ENCODE measurements at places on chromosomes 7 and 10.

GRCh38 chr10:125238682-125239081 is 78.3 kb upstream of the CTBP2 start:
- H3K36me3 ChIP-seq = no peaks in the 10 kb centered on the region
- H3K4me1 ChIP-seq = no peaks in the 10 kb centered on the region
- H3K4me3 ChIP-seq = no peak overlapping the region
- DNase-seq = no peak
- H3K27ac ChIP-seq = no peak overlapping the region

DNA sequence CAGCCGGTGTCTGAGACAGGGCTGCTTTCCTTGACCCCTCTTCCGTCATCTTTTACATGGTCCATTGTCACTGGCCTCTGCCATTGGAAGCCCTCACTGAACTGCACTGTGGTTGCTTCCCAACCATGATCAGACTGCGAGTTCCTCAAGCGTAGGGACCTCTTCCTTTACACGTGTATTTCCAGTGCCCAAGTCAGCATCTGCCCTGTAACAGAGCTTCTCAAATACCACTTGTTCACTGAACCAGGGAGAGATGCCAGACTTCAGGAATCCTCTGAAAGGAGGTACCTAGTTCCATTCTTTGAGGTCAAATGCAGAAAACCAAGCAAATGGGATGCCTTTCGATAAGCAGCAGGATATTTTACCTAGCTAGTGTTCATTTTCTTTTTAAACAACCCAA is 145.1 kb downstream of the NRP1 start:
- H3K36me3 ChIP-seq = no peaks in the 10 kb centered on the region
- H3K27me3 ChIP-seq = peaks cover 12% of the 10 kb centered on the region
- H3K4me3 ChIP-seq = no peak overlapping the region
- DNase-seq = no peak
- H3K4me1 ChIP-seq = peaks cover 5% of the 10 kb centered on the region

DNA sequence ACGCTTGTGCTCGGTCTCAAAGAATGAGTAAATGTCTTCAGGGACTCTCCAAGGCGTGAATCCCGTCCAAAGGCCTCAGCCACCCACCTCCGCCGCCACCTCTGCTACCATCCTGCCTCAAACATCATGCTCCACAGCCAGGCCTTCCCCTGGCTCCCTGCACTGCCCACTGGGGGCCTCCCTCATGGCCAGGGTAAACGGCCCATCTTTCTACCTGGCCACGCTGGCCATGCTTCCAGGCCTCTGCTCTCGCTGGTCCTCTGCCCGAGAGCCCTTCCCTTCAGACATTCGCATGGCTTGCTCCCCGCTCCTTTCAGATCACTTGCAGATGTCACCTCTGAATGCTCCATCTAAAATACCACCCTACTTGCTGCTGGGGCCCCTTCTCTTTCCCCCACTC is 40.2 kb downstream of the ZNF783 start:
- H3K4me3 ChIP-seq = no peak overlapping the region
- no peaks in the 10 kb centered on the region for H3K4me1 ChIP-seq

DNA sequence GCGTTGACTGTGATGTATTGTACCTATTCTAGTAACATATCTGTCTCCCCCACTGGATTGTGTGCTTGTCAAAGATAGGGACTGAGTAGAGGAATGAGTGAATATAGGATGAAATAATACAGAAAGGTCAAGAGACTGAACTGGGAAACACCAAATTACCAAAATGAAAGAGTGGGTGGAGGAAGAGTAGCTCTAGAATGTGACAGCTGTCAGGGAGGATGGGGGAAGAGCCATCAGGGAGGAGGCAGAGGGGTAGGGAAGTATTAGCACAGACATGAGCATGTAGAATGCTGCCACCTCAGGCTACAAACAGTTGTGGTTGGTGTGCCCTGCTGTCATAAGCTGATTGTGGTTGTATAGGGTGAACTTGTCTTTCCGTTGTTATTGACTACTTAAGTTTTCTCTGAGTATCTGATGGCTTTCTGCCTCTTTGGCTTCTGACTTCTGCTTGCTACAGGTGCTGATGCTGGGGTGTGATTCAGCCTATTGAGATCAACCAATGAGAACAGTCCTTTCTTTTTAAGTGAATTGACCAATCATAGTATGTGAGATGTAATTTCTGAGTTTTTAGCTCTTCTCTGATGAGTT is 5.6 kb downstream of the CCSER2 start:
- H3K27me3 ChIP-seq = no peaks in the 10 kb centered on the region
- peak overlapping the region; percentile 36 for H3K4me3 ChIP-seq
- peak overlapping the region; percentile 84 for H3K27ac ChIP-seq
- H3K4me1 ChIP-seq = peaks cover 49% of the 10 kb centered on the region
- peak; percentile 81 for DNase-seq

- H3K27me3 ChIP-seq = peaks cover 12% of the 10 kb centered on the region
- peak within 1 kb of the TSS; percentile 91 for H3K4me3 ChIP-seq
- peaks cover 23% of the 10 kb centered on the region for H3K36me3 ChIP-seq
- H3K4me1 ChIP-seq = peaks cover 29% of the 10 kb centered on the region
- peak within 1 kb of the TSS; percentile 91 for H3K27ac ChIP-seq
- DNase-seq = peak; percentile 70
Measured at GRCh38 chr10:3067118-3067858, at the start of gene PFKP. Gene PFKP, plus strand, starts transcription at chr10:3067548. Its CDS starts 48 bp downstream, at chr10:3067596.

DNA sequence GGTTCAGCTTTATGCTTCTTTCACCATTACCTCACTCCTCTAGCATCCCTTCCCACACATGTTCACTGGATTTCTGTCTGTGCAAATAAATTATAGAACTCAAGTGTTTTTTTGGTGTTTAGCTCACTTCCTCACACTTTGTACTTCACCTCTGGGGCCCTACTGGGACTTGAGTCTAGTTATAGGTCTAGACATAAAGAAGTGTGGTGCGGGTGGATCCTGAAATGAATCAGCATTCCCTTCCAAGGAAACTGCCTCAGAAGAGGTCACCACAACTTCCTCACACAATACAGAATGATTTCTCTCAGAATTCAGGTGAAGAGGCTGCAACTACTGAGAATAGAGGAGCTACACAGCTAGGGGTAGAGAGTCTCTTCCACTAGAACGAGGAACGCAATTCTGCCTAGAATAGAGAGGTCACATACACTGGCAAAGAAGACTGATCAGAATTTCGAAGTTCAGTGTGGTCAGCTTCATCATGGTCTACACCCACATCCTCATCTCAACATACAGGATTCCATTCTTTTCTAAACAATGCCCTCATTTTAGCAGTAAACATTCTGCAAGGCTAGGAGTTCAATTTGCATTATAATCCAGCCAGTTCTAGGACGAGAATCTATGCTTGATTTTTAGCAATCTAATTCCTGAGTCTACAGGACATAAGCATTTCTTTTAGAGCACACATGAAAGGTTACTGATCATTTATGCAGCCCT is 938.7 kb upstream of the PHF14 start:
- H3K27ac ChIP-seq = no peak overlapping the region
- H3K36me3 ChIP-seq = no peaks in the 10 kb centered on the region
- H3K4me1 ChIP-seq = no peaks in the 10 kb centered on the region
- no peaks in the 10 kb centered on the region for H3K27me3 ChIP-seq
- no peak for DNase-seq
- no peak overlapping the region for H3K4me3 ChIP-seq

DNA sequence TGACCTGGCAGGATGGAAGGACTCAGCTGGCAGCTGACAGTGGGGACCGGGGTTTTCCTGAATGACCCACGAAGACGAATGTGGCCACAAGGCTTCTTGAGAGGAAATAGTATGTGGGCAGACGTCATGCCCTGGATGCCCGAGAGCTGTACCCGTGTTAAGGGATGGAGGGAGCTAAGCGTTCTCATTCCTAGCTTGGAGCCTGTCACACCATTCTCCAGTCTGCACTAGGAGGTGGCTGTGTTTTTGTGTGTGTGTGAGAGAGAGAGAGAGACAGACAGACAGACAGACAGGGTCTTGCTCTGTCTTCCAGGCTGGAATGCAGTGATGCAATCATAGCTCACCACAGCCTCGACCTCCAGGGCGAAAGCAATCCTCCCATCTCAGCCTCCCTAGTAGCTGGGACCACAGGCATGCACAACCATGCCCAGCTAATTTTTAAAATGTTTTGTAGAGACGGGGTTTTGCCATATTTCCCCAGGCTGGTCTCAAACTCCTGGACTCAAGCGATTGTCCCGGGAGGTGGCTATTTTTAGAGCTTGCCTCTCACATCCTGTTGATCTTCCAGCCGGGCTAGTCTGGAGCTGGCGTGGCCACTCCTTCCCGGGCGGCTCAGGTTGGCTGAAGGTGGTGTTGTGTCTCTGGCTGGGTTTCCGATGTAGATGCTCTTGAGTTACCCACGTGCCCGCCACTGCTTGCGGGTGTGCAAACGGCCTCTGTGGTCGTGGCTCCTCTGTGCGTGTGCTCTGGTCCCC is 2.1 kb downstream of the AMZ1 start:
- H3K4me3 ChIP-seq = no peak overlapping the region
- H3K36me3 ChIP-seq = no peaks in the 10 kb centered on the region
- peaks cover 18% of the 10 kb centered on the region for H3K4me1 ChIP-seq
- DNase-seq = no peak

DNA sequence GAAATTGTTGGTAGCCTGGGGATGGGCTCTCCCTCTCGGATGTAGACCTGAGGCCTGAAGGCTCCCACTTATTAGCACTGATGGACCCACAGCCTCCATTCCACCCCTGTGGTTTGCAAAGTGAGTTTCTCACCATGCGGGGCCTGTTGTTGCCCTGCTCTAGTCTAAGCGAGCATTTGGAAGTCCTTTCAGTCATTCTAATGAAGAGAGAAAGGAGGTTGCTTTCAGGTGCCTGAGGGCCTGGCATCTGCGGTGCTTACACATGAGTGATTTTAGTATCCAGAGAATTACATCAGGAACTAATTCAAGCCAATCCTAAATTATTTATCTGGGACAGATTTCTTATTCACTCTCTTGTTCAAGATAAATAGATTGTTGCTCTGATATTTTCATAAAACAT is 61.6 kb downstream of the NAMPT start:
- H3K36me3 ChIP-seq = no peaks in the 10 kb centered on the region
- H3K4me1 ChIP-seq = peaks cover 17% of the 10 kb centered on the region
- no peak overlapping the region for H3K4me3 ChIP-seq
- no peak for DNase-seq
- peaks cover 21% of the 10 kb centered on the region for H3K27me3 ChIP-seq

DNA sequence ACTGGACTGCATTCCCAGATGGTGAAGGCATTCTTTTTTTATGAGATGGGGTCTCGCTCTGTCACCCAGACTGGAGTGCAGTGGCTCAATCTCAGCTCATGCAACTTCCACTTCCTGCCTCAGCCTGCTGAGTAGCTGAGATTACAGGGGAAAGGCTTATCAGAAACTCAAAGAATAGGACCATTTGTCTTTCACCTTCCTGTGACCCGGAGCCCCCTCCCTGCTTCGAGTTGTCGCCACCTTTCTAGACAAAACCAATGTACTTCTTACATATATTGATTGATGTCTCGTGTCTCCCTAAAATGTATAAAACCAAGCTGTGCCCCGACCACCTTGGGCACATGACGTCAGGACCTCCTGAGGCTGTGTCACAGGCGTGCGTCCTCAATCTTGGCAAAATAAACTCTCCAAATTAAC is 1.8 kb upstream of the METTL27 start:
- H3K27me3 ChIP-seq = peaks cover 10% of the 10 kb centered on the region
- peak overlapping the region; percentile 0 for H3K4me3 ChIP-seq
- no peak overlapping the region for H3K27ac ChIP-seq
- no peak for DNase-seq
- H3K4me1 ChIP-seq = peaks cover 12% of the 10 kb centered on the region

DNA sequence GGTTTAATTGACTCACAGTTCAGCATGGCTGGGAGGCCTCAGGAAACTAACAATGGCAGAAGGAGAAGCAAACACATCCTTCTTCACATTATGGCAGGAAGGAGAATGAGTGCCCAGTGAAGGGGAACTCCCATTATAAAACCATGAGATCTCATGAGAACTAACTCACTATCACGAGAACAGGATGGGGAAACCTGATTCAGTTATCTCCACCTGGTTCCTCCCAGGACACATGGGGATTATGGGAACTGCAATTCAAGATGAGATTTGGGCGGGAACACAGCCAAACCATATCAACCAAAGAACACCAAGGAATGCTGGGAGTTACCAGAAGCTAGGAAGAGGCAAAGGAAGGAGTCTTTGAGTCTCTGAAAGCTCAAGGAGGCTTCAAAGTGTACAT is 94.3 kb downstream of the IPMK start:
- H3K4me1 ChIP-seq = no peaks in the 10 kb centered on the region
- peaks cover 3% of the 10 kb centered on the region for H3K27me3 ChIP-seq
- no peak overlapping the region for H3K27ac ChIP-seq
- DNase-seq = no peak
- no peak overlapping the region for H3K4me3 ChIP-seq

DNA sequence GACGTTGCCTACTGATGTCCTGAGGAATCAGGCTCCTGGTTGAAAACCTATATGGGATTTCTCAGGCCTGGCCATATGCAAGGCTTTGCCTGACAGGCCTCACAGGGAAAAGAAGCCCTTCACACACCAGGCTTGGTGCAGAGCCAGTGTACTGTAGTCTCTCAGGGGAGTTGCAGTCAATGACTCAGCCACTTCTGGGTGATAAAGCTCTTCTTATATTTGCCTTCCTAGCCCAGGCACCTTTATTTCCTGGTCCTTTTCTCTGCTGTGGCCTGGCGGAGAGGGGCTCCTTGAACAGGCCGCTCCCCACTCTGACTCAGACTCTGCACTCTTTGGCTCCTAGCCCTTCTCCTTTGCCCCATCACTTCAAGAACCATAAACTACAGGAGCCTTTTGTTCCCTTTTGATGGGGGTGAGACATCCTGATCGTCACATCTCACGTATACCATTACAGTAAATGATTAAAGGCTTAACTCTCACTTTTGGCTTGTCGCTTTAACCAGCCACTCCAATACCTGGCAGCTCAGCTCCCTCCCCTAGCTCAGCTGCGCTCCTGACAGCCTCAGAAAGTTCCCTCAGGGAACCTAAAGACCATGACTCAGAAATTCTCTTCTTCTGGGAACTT is 33.5 kb downstream of the DPY19L1 start:
- no peak for DNase-seq
- no peaks in the 10 kb centered on the region for H3K27me3 ChIP-seq
- no peak overlapping the region for H3K27ac ChIP-seq

GRCh38 chr7:74318043-74318442 is 28.8 kb downstream of the CLIP2 start:
- DNase-seq = no peak
- no peaks in the 10 kb centered on the region for H3K27me3 ChIP-seq
- no peak overlapping the region for H3K27ac ChIP-seq
- no peak overlapping the region for H3K4me3 ChIP-seq
- no peaks in the 10 kb centered on the region for H3K4me1 ChIP-seq

GRCh38 chr7:100674411-100675104 is 1.0 kb downstream of the GNB2 start:
- H3K27ac ChIP-seq = peak overlapping the region; percentile 95
- peaks cover 24% of the 10 kb centered on the region for H3K36me3 ChIP-seq
- peak overlapping the region; percentile 97 for H3K4me3 ChIP-seq
- DNase-seq = no peak
- H3K4me1 ChIP-seq = peaks cover 31% of the 10 kb centered on the region

DNA sequence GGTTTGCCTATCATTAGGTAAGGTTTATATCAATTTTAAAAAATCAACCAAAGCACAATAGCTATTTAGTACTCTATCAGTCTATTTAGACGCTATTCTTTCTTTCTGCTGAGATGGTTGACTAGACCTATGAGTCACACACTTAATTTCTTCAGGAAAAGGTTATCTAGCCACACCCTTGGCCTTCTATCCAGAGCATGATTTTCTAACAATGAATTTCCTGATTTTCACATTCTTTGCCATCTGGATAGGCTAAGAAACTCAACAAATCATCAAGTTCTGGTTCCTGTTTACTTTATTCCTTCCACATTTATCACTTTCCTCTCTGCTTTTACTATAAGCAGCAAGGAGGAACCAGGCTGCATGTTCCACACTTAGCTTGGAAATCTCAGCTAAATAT is 8.1 kb downstream of the PRPS1L1 start:
- peaks cover 2% of the 10 kb centered on the region for H3K27me3 ChIP-seq
- DNase-seq = no peak
- no peaks in the 10 kb centered on the region for H3K4me1 ChIP-seq
- H3K36me3 ChIP-seq = no peaks in the 10 kb centered on the region
- no peak overlapping the region for H3K27ac ChIP-seq
- no peak overlapping the region for H3K4me3 ChIP-seq

All from activated CD4-positive, alpha-beta T cell treated with anti-CD3 and anti-CD28 coated beads, Interleukin-2, amount 10 ng/mL, durations not matched to agents 7 days and 5 days (primary cell).